ENCODE measurements at places on chromosomes 1 and 21. TPM values are rescaled to one million over a fixed set of nuclear protein-coding genes. Genes with fewer than 3 reads are reported as not detected.

DNA sequence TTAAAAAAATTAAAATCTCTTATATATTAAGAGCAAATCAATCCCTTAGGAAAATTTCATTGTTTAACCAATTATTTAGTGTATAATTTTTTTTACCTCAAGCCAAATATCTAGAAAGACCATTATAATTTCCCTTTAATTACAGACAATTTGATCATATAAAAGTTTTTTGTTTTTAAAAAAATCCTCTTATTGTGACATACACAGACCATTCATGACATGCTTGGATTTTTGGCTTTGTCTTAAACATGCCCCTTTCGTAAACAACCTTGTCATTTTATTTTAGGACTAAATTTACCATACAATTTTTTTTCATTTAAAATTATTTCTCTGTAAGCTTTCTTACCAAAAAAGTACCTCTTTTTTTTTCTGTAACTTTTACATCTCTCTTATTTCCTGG lies 14.2 kb upstream of the CYP4B1 start:
- DNase-seq = no peak

DNA sequence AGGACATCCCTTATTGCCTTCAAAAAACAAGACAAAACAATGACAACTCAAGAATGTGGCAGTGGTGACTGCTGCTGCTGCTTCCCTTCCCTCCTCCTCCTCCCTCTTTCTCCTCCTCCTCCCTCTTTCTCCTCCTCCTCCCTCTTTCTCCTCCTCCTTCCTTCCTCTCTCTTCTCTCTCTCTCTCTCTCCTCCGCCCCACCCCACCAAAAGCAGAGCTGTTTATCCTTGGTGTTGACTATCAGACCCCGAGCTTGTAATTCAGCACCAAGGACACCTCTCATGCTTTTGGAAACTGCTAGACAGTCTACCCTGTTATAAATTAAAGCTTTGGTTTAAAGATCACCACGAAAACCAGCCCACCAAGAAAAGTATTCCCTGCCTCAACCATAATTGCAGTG lies 72.4 kb upstream of the IFNAR2 start:
- DNase-seq = no peak

The AK5 gene
- 1.7 TPM for total RNA-seq

- no peak for DNase-seq
Measured at GRCh38 chr1:29222686-29223085, 8.0 kb downstream of the MECR start.

DNA sequence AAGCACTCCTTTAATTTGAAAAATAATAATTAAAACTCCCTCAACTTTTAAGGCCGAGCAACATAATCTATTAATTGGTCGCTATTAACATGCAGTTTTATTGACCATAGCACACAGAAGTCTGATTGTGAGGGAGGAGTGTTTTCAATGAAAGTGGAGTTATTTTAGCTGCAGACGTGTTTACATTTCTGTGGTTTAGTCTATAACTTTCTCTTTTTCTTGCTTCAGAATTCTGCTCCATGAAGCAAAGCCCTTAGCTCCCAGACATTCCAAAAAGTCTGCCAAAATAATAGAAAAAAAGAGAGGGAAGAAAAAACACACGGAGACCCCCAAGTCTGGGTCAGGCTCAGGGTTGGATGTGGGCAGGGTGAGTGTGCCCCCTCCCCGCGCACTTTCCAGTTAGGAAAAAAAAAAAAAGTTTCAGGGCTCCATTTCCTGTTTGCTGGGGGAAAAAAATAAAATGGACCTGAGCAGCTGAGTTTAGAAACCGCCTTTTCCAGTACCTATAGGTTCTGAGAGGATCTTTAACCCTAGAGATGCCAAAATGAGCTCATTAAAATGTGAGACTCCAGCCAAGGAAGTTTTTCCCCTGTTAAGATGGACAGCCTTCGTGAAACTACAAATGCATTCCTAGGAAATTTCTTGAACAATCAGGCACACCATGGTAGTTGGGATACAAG lies 143.7 kb upstream of the ETS2 start:
- peak; percentile 70 for DNase-seq

GRCh38 chr1:12063141-12064072 lies at the start of gene TNFRSF8:
Gene TNFRSF8 (plus strand): TSS chr1:12063303. CDS start chr1:12063599, 296 bp downstream.
- DNase-seq = no peak
